CD4-positive, alpha-beta T cell (primary cell): ENCODE measurements at places on chromosomes 12 and 14.

- H3K4me3 ChIP-seq: no peak overlapping the region
- no peaks in the 10 kb centered on the region for H3K36me3 ChIP-seq
- no peak overlapping the region for H3K27ac ChIP-seq
Observed at GRCh38 chr12:65113621-65114035, 7.5 kb downstream of the WIF1 start.

DNA sequence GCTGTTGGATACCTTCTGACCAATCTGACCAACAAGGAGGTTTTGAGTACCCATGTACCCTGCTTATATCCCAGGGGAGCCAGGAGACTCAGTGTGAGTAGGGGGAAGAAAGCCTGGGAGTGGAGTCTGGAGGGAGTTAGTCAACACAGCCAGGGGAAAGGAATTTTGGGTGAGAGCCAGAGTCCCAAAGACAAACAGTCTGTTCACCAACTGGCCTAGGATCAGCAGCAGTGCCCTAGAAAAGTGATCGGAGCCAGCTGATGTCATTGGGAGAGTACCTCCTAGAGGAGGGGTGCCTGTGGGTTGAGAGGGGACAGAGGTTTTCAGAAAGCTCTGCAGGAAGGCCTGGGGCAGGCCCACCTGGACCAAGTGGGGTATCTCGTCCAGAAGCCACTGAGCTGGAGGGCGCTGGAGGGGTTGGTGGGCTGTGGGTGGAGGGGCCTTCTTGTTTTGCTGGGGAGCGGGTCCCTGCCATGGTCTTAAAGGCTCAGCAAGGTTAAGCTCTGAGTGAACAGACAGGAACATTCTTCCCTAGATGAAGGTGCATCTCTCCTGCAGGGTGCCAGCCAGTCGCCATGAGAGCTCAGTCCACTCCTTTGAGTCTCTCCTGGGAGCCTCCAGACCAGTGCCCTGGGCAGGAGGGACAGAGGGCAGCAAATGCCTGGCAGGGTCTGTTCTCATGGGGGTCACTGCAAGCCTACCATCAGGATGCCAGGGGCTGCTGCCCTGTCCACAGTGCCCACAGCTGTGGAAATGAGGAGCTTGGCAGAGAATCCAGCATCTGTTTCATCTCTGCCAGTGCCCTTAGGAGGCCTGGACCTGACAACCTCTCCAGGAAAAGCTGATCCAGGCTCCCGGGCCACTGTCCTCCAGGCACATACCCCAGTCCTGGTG is 63.6 kb downstream of the CHGA start:
- no peaks in the 10 kb centered on the region for H3K4me1 ChIP-seq
- no peak for DNase-seq
- H3K27me3 ChIP-seq: no peaks in the 10 kb centered on the region
- H3K4me3 ChIP-seq: no peak overlapping the region

DNA sequence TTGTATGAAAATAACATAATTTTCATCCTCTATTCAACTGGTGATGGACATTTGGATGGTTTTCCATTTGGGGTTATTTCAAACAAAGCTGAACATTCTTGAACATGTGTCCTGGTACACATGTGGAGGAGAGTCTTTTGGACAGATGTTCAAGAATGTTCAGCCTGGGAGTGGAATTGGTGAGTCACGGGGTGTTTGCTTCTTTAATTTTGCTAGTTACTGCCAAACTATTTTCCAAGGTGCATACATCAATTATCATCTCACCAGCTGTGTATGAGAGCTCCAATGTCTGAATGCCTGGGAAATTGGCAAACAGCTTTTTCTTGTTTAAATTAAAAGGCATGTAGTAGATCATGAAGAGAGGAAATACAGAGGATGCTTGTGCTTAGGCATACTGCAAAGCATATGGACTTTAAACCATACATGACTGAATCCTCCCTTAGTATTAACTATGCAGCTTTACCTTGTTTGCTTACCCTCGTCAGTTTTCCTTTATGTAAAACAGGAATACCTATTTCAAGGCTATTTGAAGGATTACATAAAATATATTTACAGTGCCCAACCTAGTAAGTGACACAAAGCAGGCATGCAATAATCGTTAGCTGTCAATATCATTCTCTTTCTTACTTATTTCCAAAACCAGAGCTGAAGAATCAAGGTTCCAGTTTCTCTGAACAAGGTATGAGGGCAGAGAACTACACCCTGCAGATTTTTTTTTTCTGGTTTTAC is 152.1 kb downstream of the ITPR2 start:
- no peak for DNase-seq
- no peak overlapping the region for H3K4me3 ChIP-seq
- H3K27me3 ChIP-seq: no peaks in the 10 kb centered on the region
- no peaks in the 10 kb centered on the region for H3K4me1 ChIP-seq
- peaks cover 33% of the 10 kb centered on the region for H3K36me3 ChIP-seq

DNA sequence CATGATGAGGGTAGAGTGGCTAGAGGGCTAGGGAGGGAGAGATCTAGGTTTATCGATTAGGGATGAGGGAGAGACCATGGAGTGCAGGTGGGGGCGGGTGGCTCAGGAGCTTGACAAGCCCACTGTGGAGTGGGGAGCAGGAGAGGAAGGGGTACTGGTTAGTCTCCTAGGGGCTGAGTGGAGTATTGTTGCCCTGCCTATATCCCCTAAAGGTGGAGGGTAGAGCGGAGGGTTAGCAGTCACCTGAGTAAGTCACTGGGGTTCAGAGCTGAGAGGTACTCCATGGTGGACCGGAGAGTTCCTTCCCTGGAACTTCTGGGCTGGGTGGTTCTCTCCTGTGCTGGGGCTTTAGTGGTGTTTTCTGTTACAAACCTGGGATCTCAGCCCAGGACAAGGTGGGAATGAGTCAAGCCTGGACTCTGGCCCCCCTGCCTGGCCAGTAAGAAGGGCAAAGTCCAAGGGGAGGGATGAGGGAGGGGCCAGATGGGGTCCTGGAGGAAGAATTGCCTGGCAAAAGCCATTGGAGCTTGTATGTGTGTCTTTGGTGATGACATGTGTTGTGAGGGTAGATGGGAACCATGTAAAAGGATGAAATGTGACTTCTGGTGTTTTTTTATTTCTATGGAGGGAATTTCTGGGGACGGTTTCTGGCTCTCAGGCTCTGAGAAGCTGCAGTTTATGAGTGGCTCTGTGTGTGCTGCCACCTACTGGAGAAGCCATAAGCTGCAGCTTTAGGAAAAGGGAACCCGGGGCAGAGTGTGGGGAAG is at the start of gene CIDEB:
Gene CIDEB, minus strand, starts transcription at position 403 of the 767 bp plus-strand sequence. Its CDS starts 119 bp downstream, at position 284.
- H3K27me3 ChIP-seq: no peaks in the 10 kb centered on the region
- H3K4me3 ChIP-seq: no peak within 1 kb of the TSS
- no peak within 1 kb of the TSS for H3K27ac ChIP-seq
- DNase-seq: peak; percentile 47

DNA sequence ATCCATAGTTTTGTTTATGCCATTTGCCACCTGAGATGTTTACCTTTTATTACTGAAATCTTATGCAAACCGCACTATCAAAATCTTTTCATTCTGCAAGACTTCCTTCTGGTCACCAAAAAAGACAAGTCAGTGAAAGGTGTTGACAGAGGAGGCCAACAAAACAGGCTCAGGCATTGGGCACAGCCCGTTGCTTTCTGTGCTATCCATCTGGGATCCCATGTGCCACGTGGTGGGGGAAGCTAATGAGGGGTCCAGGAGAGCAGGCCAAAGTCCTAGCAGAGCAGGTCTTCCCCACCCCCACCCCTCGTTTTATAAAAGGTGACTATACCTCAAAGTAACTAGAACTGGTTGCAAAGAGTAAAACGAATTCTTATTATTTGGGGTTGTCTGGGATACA is 1.2 kb downstream of the ALDH1L2 start:
- H3K27ac ChIP-seq: no peak overlapping the region
- peaks cover 12% of the 10 kb centered on the region for H3K4me1 ChIP-seq
- H3K4me3 ChIP-seq: no peak overlapping the region
- no peak for DNase-seq
- H3K27me3 ChIP-seq: peaks cover 21% of the 10 kb centered on the region

DNA sequence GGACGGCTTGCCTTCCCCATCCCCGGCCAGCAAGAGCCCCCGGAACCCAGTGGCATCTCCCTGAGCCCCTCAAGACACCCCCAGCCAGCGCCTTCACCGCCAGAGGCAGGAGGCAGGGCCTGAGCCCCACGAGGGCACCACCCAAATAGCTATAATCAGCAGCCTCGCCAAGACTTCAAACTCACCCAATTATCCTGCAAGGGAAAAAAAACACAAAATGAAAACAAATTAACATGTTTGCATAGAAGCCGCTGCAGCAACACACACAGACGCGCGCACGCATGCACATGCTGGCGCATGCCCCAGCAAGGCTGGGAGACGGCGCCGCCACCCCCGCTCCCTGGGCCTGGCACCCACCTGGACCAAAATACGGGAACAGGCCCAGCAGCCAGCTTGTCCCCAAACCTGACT is 15.8 kb downstream of the FAM222A start:
- H3K4me3 ChIP-seq: no peak overlapping the region
- peaks cover 15% of the 10 kb centered on the region for H3K27me3 ChIP-seq
- no peaks in the 10 kb centered on the region for H3K4me1 ChIP-seq

DNA sequence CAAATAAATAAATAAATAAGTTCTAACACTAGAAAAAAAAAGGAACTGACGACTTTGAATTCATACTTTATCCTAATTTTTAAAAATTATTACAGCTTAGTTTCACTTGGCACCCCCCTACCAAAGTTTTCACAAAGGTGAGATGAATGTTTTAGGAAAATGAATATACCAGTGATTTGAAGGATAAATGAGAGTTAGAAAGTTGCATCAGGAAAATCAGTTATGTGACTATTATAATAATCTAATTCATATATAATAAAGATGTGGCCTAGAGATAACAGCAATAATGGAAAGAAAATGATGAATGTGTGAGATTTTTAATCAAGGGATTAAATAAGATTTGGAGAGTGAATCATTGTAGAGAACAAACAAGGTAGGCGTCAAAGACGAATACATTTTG is 103.0 kb upstream of the RAP1B start:
- H3K4me1 ChIP-seq: no peaks in the 10 kb centered on the region
- H3K4me3 ChIP-seq: no peak overlapping the region
- no peaks in the 10 kb centered on the region for H3K27me3 ChIP-seq
- H3K27ac ChIP-seq: no peak overlapping the region
- DNase-seq: no peak

GRCh38 chr14:77885367-77885766 is 85.5 kb downstream of the ADCK1 start:
- peaks cover 13% of the 10 kb centered on the region for H3K36me3 ChIP-seq
- no peak overlapping the region for H3K27ac ChIP-seq
- H3K4me3 ChIP-seq: no peak overlapping the region
- no peaks in the 10 kb centered on the region for H3K27me3 ChIP-seq

DNA sequence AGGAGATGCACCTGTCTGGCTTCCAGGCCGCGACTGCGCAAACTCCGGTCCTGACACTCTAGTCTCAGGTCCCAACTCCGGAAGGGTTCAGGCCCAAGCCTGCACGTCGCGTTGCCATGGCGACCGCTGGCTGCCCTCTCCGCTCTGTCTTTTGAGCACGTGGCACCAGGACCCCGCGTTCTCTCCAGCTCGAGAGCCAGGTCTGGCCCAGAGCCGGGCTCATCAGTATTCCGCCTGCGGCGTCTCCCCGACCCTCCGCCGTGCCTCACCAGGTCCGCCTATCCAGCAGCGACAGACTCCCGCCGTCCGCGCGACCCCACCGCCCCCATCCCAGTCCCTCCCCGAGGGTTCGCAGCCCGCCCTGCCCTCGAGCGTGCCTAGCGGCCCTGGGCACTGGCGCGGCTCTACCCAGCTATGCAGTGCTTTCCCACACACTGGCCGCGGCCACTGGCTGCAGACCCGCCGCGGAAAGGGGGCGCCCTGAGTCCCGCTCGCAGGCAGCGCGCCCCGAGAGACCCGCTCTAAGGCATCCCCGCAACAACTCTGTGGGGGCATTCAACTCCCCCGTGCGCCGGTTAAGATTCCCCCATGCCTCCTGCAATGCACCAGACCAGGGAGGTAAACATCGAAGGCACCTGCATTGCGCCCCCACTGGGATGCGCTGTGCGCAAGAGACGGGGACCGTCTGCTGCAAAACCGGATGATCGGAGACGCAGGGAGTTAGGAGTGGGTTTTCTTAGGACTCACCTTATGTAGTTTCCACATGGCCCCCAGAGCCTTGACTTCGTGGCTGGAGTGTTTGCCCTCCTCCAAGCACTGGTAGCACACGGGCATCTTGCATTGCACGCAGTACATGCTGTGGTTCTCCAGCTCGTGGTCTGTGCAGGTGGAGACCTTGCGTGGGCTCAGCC is 1.3 kb downstream of the TRIM9 start:
- peaks cover 5% of the 10 kb centered on the region for H3K27me3 ChIP-seq
- DNase-seq: peak; percentile 37
- H3K36me3 ChIP-seq: no peaks in the 10 kb centered on the region
- no peak overlapping the region for H3K27ac ChIP-seq
- peaks cover 25% of the 10 kb centered on the region for H3K4me1 ChIP-seq

DNA sequence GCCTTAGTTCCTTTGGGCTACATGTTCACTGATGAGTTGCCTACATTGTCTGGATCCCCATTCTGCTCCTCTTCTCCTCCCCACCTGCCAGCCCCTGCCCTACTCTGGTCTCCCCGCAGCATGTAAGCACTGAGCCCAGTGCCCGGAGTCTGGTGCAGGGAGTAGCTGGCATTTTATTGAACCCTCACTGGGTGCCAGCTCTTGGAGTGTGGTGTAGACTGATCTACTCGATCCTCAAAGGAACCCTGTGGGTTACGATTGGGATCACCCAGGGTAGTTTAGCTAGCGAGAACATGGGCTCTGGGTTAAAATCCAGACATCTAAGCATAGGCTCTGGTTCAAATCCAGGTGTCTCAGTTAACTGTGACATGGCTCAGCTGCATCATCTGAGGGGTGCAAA is 8.3 kb upstream of the SERPINA6 start:
- H3K36me3 ChIP-seq: no peaks in the 10 kb centered on the region
- H3K27me3 ChIP-seq: no peaks in the 10 kb centered on the region
- no peak for DNase-seq
- no peak overlapping the region for H3K4me3 ChIP-seq
- no peak overlapping the region for H3K27ac ChIP-seq
- no peaks in the 10 kb centered on the region for H3K4me1 ChIP-seq

GRCh38 chr14:100384819-100385813 is 62.0 kb downstream of the SLC25A47 start:
- H3K4me1 ChIP-seq: peaks cover 16% of the 10 kb centered on the region
- H3K27ac ChIP-seq: no peak overlapping the region
- DNase-seq: no peak
- H3K36me3 ChIP-seq: peaks cover 18% of the 10 kb centered on the region

DNA sequence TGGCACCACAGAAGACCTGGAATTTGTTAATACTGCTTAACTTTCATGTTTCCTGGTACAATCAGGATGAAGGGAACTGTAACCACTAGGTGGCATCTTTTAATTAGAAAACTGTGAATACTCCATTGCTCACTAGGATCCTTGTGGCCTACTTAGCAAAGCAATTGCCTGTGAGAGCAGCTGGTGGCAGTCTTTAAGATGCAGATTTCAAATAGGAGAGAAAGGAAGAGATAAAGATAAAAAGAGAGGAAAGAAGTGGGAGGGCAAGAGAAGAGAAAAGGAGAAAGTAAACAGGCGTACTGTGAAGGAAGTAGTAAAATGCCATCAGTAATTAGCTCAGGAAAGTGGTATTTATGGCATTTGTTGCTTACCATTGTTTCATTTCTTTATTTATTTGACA is 114.5 kb downstream of the RAD51B start:
- no peak overlapping the region for H3K4me3 ChIP-seq
- no peaks in the 10 kb centered on the region for H3K27me3 ChIP-seq
- DNase-seq: peak; percentile 29
- H3K36me3 ChIP-seq: no peaks in the 10 kb centered on the region
- no peaks in the 10 kb centered on the region for H3K4me1 ChIP-seq
- H3K27ac ChIP-seq: no peak overlapping the region
